Keratinocyte (primary cell): ENCODE measurements at places on chromosomes 4 and X. TPM values are rescaled to one million over a fixed set of nuclear protein-coding genes. Genes with fewer than 3 reads are reported as not detected.

SLC6A8 gene
- 33.6 to 56.7 TPM (median 56.1 TPM) in 3 replicates for polyA plus RNA-seq

DNA sequence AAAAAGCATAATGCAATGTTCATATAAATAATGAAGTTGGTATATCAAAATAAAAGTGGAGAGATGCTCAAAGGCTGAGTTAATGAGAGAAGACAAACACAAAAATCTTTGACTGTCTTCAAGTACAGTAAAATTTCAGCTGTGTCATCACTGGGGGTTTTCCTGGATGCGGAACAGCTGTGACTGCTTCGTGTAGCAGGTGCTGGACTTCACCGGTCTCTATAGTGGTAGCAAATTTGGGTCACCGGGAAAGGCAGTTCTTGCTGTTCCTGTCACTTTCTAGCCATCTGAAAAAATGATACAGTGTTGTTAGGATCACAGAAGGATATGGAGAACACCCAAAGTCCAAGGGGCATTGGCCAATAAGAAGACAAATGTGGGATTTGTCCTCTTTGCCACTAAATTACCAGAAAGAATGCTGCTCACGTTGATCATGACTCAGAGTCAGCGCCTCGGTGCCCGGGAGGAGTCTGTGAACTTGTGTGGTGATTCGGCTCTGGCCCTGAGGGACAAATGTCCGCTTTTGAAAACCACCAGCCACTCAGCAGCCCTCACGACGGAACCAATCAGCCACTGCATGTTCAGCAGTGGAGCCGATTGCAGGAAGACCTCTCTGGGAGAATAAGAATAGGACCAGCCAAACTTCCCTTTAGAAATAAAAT is 230.1 kb upstream of the FAT1 start:
- peaks cover 12% of the 10 kb centered on the region for H3K27me3 ChIP-seq
- no peak for DNase-seq
- no peaks in the 10 kb centered on the region for H3K36me3 ChIP-seq
- no peak overlapping the region for H3K4me3 ChIP-seq
- peaks cover 6% of the 10 kb centered on the region for H3K4me1 ChIP-seq

GRCh38 chr4:26252349-26253025 is 68.3 kb upstream of the RBPJ start:
- no peak overlapping the region for H3K4me3 ChIP-seq
- DNase-seq, result no peak
- no peaks in the 10 kb centered on the region for H3K4me1 ChIP-seq
- H3K27me3 ChIP-seq, result no peaks in the 10 kb centered on the region
- H3K27ac ChIP-seq, result no peak overlapping the region
- no peaks in the 10 kb centered on the region for H3K36me3 ChIP-seq

DNA sequence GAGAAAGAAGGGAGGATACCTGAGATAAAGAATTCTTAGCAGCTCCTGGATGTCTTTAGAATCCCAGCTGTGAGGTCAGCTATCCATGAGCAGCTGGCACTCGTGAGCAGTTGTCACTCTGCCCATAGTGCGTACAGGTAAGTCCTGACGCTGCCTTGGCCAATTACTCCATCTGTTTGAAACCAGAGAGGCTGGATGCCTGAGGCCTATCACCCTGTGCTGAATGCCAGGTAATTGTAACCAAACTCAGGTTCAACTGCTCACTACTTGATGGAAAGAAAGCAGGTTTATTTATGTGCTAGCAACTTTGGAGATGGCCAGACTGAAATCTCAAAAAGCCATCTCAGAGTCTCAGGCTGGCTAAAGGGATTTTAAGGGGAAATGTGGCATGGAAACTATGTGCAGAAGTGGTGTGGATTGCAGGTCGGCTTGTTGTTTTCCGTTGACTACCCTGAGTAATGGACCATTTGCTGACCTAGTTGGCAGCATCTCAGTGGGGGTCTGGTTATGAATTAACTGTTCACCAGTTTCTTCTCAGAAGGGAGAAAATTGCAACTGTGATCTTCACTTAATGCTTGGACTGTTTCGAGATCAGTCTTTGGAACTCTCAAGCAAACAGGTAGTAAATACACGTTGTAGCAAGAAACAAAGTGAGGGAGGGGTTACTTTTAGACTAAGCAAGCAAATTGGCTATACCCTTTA is 1614.0 kb upstream of the PCDH10 start:
- H3K27ac ChIP-seq, result no peak overlapping the region
- DNase-seq, result no peak
- no peaks in the 10 kb centered on the region for H3K36me3 ChIP-seq
- no peaks in the 10 kb centered on the region for H3K4me1 ChIP-seq
- no peaks in the 10 kb centered on the region for H3K27me3 ChIP-seq
- no peak overlapping the region for H3K4me3 ChIP-seq

- H3K36me3 ChIP-seq, result no peaks in the 10 kb centered on the region
- no peak overlapping the region for H3K4me3 ChIP-seq
- no peak for DNase-seq
- H3K4me1 ChIP-seq, result no peaks in the 10 kb centered on the region
- no peak overlapping the region for H3K27ac ChIP-seq
These were observed 410.3 kb downstream of the CCSER1 start for GRCh38 chr4:90537491-90537890.

DNA sequence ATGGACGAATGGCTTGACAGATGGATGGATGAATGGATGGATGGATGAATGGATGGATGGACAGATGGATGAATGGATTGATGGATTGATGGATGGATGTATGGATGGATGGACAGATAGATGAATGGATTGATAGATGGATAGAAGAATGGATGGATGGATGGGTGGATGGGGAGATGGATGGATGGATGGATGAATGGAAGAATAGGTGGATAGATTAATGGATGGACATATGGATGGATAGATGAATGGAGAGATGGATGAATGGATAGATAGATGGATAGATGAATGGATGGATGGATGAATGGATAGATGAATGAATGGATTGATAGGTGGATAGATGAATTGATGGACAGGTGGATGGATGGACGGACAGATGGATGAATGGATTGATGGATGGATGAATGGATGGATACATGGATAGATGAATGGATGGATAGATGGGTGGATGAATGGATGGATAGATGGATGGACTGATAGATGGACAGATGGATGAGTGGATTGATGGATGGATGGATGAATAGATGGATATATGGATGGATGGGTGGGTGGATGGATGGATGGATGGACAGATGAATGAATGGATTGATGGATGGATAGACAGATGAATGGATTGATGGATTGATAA is 33.9 kb downstream of the PSAPL1 start:
- no peak overlapping the region for H3K27ac ChIP-seq
- no peak for DNase-seq
- H3K27me3 ChIP-seq, result peaks cover 10% of the 10 kb centered on the region
- no peak overlapping the region for H3K4me3 ChIP-seq
- H3K36me3 ChIP-seq, result no peaks in the 10 kb centered on the region

DNA sequence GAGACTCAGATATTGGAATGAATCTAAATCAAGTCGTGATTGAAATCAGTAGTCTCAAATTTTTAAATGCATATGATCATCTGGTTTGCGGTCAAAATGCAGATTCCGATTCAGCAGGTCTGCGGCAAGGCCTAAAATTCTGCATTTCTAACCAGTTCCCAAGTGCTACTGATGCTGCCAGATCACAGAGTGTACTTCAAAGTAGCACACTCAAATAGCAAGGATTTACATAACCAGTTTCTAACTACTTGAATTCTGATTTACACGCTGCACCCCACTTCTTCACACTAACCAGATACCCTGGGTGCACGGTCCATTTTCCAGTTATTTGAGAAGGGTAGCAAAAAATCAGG is 752 bp downstream of the MBTPS2 start:
- no peak for DNase-seq
- no peaks in the 10 kb centered on the region for H3K27me3 ChIP-seq
- peak overlapping the region; percentile 65 for H3K27ac ChIP-seq
- no peaks in the 10 kb centered on the region for H3K36me3 ChIP-seq
- peak overlapping the region; percentile 77 for H3K4me3 ChIP-seq

GRCh38 chr4:80471756-80472155 is 136.2 kb downstream of the CFAP299 start:
- no peaks in the 10 kb centered on the region for H3K36me3 ChIP-seq
- H3K27ac ChIP-seq, result no peak overlapping the region
- DNase-seq, result no peak
- no peaks in the 10 kb centered on the region for H3K4me1 ChIP-seq
- no peak overlapping the region for H3K4me3 ChIP-seq
- H3K27me3 ChIP-seq, result no peaks in the 10 kb centered on the region

GRCh38 chr4:140150886-140151698 is 2.9 kb downstream of the MAML3 start:
- peak overlapping the region; percentile 96 for H3K4me3 ChIP-seq
- H3K36me3 ChIP-seq, result no peaks in the 10 kb centered on the region
- peaks cover 8% of the 10 kb centered on the region for H3K4me1 ChIP-seq
- no peak for DNase-seq

AFF2 gene
- polyA plus RNA-seq, result 0.01 to 0.03 TPM (median 0.02 TPM) in 3 replicates

- H3K4me1 ChIP-seq, result peaks cover 40% of the 10 kb centered on the region
- H3K4me3 ChIP-seq, result no peak overlapping the region
- no peak overlapping the region for H3K27ac ChIP-seq
- no peaks in the 10 kb centered on the region for H3K27me3 ChIP-seq
- no peaks in the 10 kb centered on the region for H3K36me3 ChIP-seq
These were observed 289.5 kb upstream of the BOD1L1 start for GRCh38 chr4:13917015-13917414.

DNA sequence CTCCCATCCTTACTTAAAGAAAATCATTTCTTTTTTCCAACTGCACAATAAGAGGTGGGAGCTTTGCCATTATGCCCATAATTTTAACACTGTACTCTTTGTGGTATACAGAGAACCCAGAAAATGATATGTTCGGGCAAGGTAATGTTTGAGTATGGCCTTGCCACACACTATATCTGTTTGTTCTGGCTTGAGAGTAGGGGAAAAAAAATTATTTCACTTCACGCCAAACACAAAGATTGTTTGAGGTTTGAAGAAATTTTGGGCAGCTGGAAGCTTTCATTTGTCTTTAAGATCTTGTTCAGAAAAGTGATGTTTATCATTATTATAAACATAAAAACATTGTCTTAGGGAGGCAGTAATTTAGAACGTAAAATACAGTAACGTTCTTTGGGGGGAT is 115.4 kb upstream of the NAP1L5 start:
- no peaks in the 10 kb centered on the region for H3K27me3 ChIP-seq
- H3K4me3 ChIP-seq, result no peak overlapping the region
- DNase-seq, result no peak
- H3K27ac ChIP-seq, result no peak overlapping the region
- H3K4me1 ChIP-seq, result no peaks in the 10 kb centered on the region

TASL gene
- not detected in 3 replicates for polyA plus RNA-seq

GRCh38 chr4:151624626-151625565 is 135.9 kb downstream of the GATB start:
- no peak overlapping the region for H3K27ac ChIP-seq
- H3K27me3 ChIP-seq, result no peaks in the 10 kb centered on the region
- H3K36me3 ChIP-seq, result no peaks in the 10 kb centered on the region
- DNase-seq, result no peak
- no peak overlapping the region for H3K4me3 ChIP-seq

DNA sequence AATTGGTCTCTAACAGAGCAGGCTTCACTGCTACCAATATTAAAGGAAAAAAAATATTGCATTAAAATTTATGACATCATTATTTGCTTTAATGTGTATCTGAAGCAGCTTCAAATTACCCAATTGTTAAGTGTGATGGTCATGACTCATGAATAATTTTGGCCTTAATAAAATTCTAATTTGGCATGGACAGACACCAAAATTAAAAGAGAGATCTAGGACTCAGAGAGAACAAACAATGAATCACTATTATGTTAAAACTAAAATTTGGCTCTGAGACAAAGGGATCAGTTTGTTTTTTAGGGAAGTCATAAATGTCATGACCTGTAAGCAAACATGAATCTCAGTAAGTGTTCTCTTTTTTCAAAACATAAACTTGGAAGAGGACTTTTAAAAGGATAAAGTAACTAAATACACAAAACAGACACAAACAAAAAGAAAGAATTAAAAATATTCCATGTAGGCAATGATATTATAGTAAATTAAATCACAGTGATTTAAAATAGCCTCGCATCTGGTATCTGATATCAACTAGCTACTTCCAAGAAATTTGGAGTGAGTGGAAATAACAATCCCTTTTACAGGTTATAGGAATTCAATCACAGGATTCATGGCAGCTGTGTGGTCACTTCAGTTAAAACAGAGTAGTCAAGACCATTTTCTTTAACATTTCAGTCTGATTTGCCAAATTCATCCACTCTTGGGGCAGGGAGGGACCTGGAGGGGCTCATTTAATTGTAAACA is 11.6 kb downstream of the VEGFC start:
- H3K27me3 ChIP-seq, result no peaks in the 10 kb centered on the region
- H3K36me3 ChIP-seq, result no peaks in the 10 kb centered on the region
- H3K4me1 ChIP-seq, result peaks cover 53% of the 10 kb centered on the region
- DNase-seq, result no peak
- peak overlapping the region; percentile 70 for H3K27ac ChIP-seq
- H3K4me3 ChIP-seq, result peak overlapping the region; percentile 12

ZAR1 gene
- not detected in 3 replicates for polyA plus RNA-seq

MAGIX gene
- 0.51 to 0.62 TPM (median 0.59 TPM) in 3 replicates for polyA plus RNA-seq

GRCh38 chrX:153773218-153773611 is 7.6 kb upstream of the SRPK3 start:
- H3K4me1 ChIP-seq, result peaks cover under 1% of the 10 kb centered on the region
- H3K36me3 ChIP-seq, result no peaks in the 10 kb centered on the region
- no peak for DNase-seq
- H3K4me3 ChIP-seq, result no peak overlapping the region

TRIM75 gene
- not detected in 3 replicates for polyA plus RNA-seq

DCX gene
- not detected in 3 replicates for polyA plus RNA-seq

GRCh38 chrX:44451056-44451455 is 91.6 kb downstream of the FUNDC1 start:
- H3K4me3 ChIP-seq, result no peak overlapping the region
- no peaks in the 10 kb centered on the region for H3K36me3 ChIP-seq
- H3K27me3 ChIP-seq, result no peaks in the 10 kb centered on the region
- no peaks in the 10 kb centered on the region for H3K4me1 ChIP-seq
- no peak overlapping the region for H3K27ac ChIP-seq

BEX2 gene
- 4.5 to 6.5 TPM (median 5.9 TPM) in 3 replicates for polyA plus RNA-seq

GRCh38 chrX:17788439-17788838 is 51.1 kb downstream of the SCML1 start:
- no peaks in the 10 kb centered on the region for H3K4me1 ChIP-seq
- no peak overlapping the region for H3K4me3 ChIP-seq
- DNase-seq, result peak; percentile 1
- peaks cover 3% of the 10 kb centered on the region for H3K27me3 ChIP-seq
- H3K27ac ChIP-seq, result no peak overlapping the region

- no peaks in the 10 kb centered on the region for H3K27me3 ChIP-seq
- H3K27ac ChIP-seq, result no peak overlapping the region
- no peak overlapping the region for H3K4me3 ChIP-seq
- H3K4me1 ChIP-seq, result peaks cover 46% of the 10 kb centered on the region
- DNase-seq, result no peak
- H3K36me3 ChIP-seq, result no peaks in the 10 kb centered on the region
These were observed 66.0 kb downstream of the APBB2 start for GRCh38 chr4:41148292-41148691.

SH2D1A gene
- 0.02 to 0.05 TPM (median 0.04 TPM) in 3 replicates for polyA plus RNA-seq

DNA sequence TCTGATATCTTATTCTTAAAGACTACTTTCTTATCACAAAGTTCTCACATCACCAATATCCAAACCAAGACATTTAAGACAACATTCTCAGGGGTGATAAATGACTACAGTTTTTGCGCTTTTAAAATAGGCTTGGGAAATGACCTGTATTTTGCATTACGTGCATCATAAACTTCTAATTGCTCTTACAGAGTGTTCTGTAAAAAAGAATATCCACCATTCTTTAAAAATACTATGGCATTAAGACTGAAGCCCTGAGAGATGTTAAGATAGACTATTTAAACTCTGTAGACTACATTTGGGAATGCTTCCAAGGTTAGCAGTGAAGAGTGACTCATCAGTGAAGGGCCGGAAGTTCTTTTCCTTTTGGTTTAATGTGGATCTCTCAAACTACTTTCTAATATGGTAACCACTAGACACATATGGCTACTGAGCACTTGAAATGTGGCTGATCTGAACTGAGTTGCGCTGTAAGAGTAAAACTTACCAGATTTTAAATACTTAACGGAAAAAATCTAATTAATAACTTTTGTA is 518.8 kb upstream of the FTHL17 start:
- H3K27ac ChIP-seq, result no peak overlapping the region
- no peaks in the 10 kb centered on the region for H3K27me3 ChIP-seq
- H3K4me3 ChIP-seq, result no peak overlapping the region
- peak; percentile 9 for DNase-seq
